ENCODE measurements at places on chromosomes 12 and 14. TPM values are rescaled to one million over a fixed set of nuclear protein-coding genes. Genes with fewer than 3 reads are reported as not detected.

SERPINA3 gene
- total RNA-seq, result 2.7 TPM

TMEM106C gene
- 66.6 TPM for total RNA-seq

GRCh38 chr12:17276196-17276595 lies 670.2 kb upstream of the LMO3 start:
- DNase-seq, result no peak
- H3K36me3 ChIP-seq, result no peaks in the 10 kb centered on the region
- H3K4me1 ChIP-seq, result no peaks in the 10 kb centered on the region
- no peaks in the 10 kb centered on the region for H3K27me3 ChIP-seq

- H3K4me1 ChIP-seq, result no peaks in the 10 kb centered on the region
- H3K27me3 ChIP-seq, result no peaks in the 10 kb centered on the region
- no peaks in the 10 kb centered on the region for H3K36me3 ChIP-seq
- H3K27ac ChIP-seq, result no peak overlapping the region
- no peak overlapping the region for H3K4me3 ChIP-seq
- no peak for DNase-seq
Measured at GRCh38 chr14:86943391-86944365, 1049.3 kb downstream of the GALC start.

Data from heart left ventricle (tissue), 16 donors.